Transverse colon (tissue), 4 donors: ENCODE measurements at places on chromosomes 2 and 18.

GRCh38 chr2:153488072-153488471, 9.5 kb upstream of the RPRM start:
- no peak for DNase-seq

DNA sequence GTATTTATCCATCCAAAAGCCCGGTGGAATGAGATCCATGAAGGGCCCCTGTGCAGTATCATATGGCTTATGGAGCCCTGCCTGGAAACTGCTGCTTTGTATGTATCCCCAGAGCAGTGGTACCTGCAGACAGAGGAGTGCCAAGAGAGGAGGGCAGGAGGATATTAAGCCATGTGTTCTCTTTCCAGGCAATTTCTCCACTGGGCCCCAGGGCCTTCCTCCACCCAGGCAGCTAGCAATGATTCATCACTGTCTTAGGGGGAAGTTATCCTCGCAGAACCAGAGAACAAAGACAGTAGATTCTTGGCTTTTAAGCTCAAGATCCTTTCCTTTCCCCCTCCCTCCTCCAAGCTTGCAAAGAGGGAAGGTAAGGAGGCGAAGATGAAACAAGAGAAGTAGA, 98.1 kb downstream of the LRRC30 start:
- no peak for DNase-seq

DNA sequence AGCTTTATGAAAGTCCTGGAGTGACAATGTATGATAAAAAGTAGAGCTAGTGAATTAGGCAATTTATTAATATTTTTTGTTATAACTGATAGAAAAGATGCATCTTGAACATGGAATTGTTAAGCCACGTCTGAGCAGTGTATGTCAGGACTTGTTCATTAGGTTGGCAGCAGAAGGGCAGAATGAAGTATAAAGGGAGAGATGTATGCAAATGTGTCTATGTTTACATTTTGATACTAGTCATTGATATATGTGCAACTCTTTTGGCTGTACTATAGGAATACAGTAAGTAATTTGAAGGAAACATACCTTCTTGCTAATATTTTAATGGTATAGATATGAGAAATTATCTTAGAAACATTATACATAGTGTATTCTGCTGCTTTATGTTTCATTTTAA, 49.0 kb upstream of the TMEM247 start:
- no peak for DNase-seq

DNA sequence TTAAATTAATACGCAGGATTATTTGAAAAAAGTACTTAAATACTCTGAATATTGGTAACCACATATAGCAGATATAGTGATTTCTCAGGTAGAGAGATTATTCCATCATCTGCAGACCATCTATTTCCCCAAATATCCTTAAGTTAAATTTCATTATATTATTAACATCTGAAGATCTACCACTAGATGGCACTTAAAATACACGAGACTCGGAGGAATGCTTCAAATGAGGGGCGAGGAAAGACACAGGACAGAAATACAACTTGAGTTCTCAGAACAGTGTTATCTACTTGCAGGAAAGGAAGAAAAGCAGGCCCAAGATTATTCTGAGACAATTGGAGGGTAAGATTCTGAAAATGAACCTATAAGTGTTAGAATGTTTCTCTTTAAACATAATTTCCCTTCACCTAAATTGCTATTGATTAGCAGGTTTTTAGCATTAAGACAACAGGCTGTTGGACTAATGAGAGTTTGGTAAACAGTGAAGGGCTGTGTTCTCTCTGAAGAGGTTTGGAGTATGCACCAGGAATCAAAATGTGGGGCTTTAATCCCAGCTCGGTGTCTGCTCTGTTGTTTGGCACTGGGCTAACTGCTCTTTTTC, 76.9 kb upstream of the GCFC2 start:
- no peak for DNase-seq

DNA sequence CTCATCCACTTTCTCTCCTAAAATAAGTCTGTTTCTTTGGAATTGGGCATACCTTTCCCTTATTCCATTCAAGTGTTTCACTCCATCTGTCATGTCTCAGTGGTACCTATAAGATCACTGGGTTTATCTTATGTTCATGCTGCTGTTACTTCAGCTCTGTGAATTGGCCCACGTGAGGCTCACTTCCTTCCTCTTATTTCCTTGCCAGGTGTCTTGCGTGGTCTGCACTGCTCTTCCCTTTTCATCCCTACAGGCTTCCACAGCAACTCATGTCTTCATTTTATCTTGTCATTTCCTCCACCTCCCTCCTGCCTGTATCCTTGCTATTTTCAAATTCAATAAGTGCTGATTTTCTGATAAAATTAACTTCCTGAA, 159.1 kb upstream of the ALPP start:
- no peak for DNase-seq

DNA sequence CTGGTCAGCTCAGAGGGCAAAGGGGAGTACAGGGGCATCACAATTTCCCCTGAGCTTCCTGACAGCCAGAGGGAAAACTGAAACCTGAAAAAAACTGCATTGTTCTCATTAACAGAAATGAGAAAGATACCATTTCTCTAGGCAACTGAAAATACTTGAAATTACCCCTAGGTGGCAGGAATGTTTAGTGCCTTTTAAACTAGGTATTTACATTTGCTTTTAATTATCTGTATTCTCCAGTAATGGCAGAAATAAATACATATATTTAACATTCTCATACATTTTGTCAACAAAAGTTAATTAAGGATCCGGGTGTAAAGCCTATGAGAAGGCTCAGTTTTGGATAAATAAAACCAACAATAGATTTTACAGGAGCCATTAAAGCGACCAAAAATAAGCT, 34.5 kb downstream of the RPL31 start:
- no peak for DNase-seq

GRCh38 chr2:212489719-212490346, 48.8 kb downstream of the ERBB4 start:
- DNase-seq: no peak

DNA sequence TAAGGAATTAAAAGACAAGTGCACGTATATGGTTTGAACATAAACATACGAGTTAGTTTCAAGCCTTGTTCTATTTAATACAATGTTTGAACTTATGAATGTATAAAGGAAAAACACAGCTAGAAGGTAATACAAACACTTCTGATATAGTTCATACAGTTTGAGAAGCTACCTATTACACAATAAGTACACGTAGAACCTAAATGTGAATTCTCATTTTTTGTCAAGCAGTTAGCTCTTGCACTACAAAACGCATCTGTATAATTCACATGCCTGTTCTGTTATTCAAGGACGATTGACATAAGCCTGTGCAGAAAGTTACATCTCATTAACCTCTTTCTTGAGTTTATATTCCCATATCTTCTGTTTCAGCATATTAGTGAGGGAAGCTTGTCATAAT, 2.7 kb downstream of the LRP1B start:
- DNase-seq: no peak

DNA sequence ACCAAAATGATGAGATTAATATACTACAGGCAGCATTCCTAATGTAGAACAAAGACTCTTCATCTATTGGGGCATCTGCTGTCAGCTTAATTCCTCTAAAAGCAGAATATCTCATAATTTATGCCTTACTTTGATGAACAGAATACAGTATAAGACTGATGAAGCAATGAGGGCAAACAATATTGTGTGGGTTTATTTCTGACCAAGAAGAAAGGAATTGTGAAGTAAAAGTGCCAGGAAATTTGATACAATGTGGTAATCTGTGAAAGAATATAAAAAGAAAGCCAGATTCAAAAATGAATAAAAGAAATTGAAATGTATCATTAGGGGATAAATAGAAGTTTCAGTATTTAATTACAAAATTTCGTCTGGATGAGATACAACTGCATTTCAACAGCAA, 78.8 kb upstream of the TTC21B start:
- no peak for DNase-seq

DNA sequence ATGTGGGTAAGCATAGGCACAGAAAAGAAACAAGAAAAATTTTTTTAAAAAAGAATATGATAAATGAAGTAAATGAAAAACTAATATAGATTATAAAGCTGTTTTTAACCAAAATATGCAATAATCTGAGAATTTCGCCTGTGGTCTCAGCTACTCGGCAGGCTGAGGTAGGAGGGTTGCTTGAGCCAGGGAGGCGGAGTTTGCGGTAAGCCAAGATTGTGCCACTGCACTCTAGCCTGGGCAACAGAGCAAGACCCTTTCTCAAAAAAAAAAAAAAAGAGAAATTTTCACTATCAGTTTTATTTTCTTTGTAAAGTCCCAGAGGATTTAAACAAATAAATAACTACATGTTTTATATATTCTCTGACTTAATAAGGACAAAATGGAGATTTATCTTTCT, 47.3 kb downstream of the DHX57 start:
- no peak for DNase-seq

GRCh38 chr2:190405070-190405469, 3.1 kb upstream of the MFSD6 start:
- no peak for DNase-seq

DNA sequence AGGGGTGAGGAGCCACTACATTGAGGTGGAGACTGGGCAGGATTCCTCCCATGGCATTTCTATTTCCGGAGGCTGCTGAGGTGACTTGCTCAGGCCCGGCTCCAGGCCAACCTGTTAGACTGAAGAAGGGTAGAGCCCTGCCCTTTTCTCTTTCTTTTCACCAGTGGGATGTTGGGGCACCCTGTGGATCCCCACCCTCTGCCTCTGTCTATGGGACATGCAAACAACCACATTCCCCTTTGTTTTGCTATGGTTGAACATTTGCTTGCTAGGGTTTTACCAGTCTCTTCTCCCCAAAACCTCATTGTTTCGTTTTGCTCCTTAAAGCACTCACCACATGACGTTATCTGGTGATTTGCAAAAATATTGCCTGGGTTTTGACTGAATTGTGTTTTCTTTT, 183.3 kb downstream of the ARL4C start:
- no peak for DNase-seq

- DNase-seq: no peak
Measured at GRCh38 chr2:11017921-11018320, 106.2 kb downstream of the KCNF1 start.

- no peak for DNase-seq
Measured at GRCh38 chr18:8868276-8868675, 162.9 kb downstream of the MTCL1 start.

DNA sequence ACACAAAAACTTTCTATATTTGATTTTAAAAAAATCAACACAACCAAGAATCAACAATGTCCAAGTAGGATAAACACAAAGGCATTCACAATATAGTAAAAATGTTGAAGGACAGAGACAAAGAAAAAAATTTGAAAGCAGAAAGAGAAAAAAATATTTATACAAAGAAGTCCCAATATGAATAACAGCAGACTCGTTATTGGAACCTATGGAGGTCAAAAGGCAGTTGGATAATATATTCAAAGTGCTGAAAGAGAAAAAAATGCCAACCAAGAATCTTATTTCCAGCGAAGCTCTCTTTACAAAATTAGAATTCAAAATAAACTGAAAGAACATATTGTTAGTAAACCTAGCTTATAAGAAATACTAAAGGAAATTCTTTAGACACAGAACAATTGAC, 859.5 kb downstream of the LRP1B start:
- DNase-seq: no peak

- peak; percentile 90 for DNase-seq
Measured at GRCh38 chr2:238290091-238290509, 1.7 kb upstream of the PER2 start.

GRCh38 chr2:128808462-128809258, 490.0 kb upstream of the HS6ST1 start:
- no peak for DNase-seq

DNA sequence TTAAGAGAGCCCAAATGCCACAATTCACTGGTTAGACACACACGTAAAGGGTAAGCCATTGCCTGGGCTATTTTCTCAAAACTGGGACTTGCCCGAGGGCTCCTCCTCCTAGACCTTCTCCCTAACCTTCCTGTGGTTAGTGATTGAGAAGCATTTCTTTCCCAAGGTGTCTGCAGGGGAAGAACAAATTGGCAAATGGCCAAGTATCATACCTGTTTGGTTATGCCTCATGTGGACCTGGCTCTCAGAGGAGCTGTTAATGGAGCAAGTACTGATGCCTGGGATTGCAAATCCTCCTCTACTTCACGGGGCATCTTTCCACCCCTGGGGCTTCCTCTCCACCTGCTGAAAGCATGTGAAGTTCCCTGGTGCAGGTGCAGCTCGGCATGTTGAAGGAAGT, 187.5 kb upstream of the CYRIA start:
- no peak for DNase-seq

- DNase-seq: no peak
Measured at GRCh38 chr2:46825231-46825938, 90.2 kb downstream of the MCFD2 start.
